H4 (cell line): ENCODE measurements at places on chromosomes 1 and 21.

GRCh38 chr1:150259217-150259616, 1.6 kb downstream of the CA14 start:
- DNase-seq, result no peak

DNA sequence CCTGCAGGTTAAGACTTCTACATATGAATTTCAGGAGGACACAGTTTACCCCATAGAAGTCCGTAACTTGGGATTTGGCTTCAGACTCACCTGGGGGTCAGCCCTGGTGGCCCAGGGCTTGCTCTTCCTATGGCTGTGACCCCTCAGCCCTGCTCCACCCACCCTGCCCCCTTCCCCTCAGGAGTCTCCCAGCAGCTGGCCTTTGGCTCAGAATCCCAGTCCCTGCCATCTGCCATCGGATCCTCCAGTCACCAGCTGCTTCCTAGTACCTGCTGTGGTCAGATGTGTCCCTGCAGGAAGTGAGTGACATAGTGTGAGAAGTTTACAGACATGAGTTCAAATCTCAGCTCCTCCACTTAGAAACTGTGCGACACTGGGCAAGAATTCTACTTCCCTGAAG, 332.6 kb downstream of the NPHP4 start:
- DNase-seq, result no peak

DNA sequence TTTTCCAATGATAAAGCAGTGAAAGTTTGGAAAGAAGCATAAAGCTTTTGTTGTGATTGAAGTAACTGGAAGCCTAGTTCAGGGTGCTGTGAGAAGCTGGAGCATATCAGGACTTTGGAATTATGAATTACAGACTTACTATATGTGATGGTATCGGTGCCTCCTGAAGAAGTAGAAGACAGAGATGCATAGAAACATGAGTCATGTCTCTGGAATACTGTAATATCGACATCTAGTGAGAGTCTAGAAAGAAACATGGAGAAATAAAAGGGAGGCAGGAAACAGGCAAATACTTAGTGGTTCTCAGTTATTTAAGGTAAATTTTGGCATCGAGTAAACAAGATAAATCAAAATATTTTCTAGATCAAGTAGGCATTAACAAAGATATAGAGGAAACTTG, 103.0 kb downstream of the CAMTA1 start:
- no peak for DNase-seq

GRCh38 chr1:19191811-19192210, 18.3 kb downstream of the UBR4 start:
- DNase-seq, result no peak

DNA sequence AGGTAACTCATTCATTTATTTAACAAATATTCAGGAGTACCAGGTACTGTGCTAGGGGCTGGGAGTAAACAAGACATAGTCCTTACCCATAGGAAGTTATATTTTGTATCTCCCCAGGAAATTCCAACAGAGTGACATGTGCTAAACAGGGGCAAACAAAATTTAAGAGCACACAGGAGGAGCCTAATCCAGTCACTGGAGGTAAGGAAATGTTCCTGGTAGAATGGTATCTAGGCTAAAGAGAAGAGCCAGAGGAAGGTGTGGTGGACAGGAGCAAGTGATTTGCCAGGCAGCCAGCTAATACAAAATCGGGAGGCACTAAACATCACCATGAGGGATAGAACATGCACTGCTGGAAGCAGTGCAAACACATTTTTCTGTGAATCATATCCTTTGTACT, 10.4 kb downstream of the TEX38 start:
- DNase-seq, result no peak

GRCh38 chr21:39381009-39381408, 32.1 kb upstream of the HMGN1 start:
- no peak for DNase-seq

DNA sequence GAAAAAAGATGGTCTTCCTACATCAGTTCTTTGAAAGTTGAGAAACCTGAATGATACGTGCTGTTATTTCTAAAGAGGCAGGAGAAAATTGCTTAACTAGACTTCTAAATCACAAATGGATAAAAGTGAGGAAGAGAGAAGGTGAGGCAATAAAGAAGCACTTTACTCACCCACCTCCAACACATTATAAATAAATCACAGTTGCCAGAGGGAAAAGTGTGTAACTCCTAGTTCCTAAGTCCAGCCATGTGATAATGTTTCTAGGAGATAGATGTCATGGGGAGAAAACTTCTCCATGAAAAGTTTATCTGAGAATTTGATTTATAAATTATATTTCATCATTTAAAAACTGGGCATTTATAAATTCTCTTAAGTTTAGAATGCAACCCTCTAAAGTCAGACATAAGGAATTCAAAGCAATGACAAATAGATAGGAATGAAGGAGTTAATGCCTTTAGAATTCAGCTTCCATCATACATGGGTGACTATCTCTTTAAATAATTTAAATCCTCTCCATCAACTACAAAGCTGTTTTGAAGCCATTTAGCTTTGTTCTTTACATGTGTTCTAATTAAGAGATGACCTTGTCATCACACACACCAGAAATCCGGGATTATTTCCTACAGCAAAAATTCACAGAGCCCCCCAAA, 60.0 kb downstream of the NRIP1 start:
- no peak for DNase-seq

DNA sequence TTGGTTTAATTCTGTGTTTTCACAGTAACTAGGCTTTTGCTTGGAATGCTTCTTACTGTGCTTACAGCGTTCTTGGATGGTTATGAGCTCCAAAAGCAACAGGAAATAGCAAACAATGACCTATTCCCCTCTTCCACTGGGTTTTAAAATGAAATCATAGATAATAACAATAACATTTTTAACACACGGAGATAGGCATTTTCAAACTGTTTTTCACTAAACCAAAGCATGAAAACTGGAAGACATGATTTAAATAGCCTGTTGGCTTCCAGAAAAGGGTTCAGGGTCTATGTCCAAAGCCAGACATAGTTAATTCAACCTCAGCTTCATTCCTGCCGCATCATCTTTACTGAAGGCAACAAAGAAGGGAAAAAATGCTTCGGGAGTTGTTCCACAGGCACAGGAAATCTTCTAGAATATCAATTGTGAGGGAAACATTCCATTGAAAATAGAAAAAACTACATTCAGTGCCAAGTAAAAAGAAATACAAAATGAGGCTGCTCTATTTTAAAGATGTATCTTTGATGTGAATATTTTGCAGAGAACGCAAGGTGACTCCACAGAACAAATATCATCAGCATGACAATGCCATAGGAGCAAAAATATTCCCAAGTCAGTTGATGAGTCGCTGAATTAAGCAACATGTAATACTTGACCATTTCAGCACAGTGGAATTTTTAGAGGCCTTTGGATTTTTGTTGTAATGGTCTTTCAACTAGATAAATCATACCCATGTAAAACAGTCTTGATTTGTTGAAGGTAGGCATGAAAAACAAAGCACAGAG, 80.7 kb downstream of the NID1 start:
- no peak for DNase-seq

DNA sequence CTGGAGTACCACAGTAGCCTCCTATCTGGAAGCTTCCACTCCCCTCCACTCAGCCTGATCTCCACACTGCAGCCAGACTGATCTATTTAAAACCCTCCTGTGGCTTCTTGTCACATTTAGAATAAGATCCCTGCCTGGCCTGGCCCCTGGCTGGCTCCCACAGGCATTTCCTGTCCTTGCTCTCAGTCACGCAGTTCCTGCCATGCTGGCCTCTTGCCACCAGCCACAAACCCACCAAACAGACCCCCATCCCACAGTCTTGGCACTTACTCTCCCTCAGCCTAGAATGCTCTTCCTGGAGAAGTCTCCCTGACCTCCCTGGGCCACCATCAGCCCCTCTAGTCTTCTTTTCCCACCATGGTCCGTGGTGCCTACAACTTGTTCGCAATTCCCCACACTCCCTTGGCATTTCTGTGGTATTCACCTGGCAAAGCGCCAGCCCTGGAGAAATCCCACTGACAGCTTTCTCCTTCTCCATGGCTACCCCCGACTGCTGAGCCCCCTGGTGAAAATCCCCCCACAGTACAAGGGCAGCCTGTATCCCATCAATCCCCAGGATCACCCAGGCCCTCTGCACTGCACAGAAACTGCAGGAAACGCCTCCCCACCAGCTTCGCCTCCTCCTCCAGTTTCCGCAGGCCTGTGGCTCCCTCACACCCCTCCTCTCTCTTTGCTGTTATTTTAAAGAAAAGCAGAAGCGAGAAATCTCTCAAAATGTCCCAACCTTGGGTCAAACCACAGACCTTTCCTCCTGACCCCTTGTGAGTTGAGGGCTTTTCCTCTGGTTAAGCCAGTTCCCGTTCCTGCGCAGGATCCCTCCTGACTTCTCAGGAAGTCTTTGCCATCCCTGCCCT, 94.5 kb downstream of the SYT2 start:
- peak; percentile 87 for DNase-seq

DNA sequence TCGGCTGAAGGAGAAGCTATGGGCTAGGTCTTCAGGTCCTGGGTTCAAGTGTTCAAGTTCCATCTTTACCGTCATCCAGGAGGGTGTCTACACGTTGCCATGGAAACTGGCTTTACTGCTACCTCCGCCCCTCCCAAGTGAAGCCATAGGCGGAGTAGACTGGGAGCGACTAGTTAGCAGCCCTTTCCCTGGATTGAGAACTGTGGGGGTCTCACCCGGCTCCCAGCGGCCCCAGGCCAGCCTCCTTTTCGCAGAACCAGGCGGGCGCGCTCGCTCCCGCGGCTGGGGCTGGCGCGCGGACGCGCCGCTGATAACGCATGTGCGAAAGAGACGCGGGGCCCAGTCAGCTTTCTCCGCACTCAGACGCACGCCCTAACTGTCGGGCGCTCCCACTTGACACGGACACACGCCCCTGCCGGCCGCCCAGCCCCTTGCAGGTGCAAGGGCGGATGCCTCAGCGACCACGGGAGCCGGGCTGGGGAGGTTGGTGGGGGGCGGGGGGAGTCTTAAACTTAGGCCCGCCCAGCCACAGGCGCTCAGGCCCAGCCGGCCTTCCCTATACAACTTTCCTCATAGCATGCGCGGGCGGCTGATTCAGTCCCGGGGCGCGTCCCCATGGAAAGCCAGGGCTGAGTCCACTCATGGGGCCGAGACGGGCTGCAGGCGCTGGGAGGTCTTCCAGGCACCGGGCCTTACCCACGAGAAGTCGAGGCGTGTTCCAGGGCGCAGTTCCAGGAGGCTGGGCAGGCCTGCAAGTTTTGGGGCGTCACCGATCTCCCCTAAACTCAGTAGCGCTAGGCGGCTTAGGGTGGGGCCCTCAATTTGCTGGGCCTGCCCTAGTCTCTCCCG, 7.4 kb downstream of the EFNA4 start:
- DNase-seq, result no peak

- DNase-seq, result no peak
These were observed 55.5 kb downstream of the TOR1AIP2 start for GRCh38 chr1:179822065-179822464.

GRCh38 chr1:158103861-158104522, 76.7 kb upstream of the CD1D start:
- DNase-seq, result no peak

DNA sequence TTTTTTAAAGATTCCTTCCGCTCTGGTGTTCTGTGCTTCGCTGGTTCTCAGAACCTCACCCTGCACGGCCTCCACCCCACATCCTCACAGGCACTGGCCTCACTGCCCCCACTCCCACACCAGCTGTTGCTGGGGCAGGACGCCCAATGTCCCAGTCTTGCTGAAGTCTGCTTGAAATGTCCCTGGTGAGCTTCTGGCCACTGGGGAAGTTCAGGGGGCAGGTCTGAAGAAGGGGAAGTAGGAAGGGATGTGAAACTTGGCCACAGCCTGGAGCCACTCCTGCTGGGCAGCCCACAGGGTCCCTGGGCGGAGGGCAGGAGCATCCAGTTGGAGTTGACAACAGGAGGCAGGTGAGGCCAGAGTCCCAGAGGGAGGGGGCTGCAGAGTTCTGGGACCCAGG, at the start of gene C1QA:
Gene C1QA, plus strand, starts transcription at position 276 of the 400 bp plus-strand sequence. CDS start 989 bp downstream, outside the sequence.
- DNase-seq, result no peak

- DNase-seq, result peak; percentile 14
These were observed 75.7 kb upstream of the C1orf87 start for GRCh38 chr1:60149251-60149650.

GRCh38 chr1:8831340-8831739, 13.9 kb upstream of the RERE start:
- DNase-seq, result no peak

- peak; percentile 14 for DNase-seq
These were observed 507.1 kb upstream of the ZRANB2 start for GRCh38 chr1:71587961-71588360.

- peak; percentile 59 for DNase-seq
These were observed 12.5 kb upstream of the SARS1 start for GRCh38 chr1:109201123-109201703.

DNA sequence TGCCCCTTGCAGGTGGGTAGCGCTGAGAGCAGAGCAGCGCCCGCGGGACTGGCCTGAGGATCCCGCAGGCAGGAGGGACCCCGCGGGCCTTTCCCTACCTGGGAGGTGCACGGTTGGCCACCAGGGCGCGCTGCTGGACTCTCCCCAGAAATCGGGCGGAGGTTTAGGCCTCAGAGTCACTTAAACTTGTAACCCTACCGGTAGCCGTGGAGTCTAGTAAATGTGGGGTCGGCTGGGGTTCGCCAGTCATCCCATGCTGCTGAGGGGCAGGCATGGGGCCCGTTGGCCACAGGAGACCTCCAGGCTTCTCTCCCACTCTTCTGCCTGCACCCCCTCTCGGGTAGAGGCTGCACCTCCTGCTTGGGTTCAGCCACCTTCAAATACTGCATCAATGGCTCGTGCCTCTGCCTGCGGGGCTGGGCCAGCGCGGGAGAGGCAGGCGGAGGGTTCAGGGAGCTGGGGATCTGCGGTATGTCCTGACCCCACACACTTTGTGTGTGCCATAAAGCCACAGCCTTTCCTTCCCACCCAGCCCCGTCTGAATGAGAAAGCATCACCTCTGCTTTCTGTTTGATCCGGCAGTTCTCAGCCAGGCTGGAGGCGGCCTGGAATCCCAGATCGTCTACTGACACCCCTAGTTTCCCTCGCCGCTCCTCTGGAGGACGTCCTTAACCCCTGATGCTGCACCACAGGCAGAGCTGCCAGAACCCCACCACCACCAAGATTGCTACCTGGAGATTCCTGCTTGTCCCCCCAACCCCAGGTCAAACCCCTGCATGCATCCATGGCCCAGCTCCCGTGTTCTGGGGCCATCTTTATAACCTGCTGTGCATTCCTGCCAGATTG, 12.3 kb upstream of the GSTM4 start:
- peak; percentile 63 for DNase-seq

DNA sequence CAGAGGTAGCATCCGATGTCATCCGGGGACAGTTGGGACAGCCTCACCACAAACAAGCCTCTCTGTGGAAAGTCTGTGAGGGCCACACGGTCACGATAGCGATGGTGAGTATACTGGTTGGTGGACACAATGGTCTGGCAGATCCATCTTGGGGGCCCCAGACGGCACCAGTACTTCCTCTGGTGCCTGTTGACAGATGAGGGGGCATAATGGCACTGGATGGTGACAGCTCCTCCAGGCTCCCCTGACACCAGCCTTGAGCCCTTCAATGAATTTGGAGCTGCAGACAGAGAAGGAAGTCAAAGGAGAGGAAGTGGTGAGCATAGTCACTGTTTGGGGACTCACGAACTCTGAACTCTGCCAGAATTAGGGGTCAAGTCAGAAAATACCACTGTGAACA, 8.0 kb downstream of the FCAMR start:
- no peak for DNase-seq
